ENCODE measurements at places on chromosomes 16 and 17.

DNA sequence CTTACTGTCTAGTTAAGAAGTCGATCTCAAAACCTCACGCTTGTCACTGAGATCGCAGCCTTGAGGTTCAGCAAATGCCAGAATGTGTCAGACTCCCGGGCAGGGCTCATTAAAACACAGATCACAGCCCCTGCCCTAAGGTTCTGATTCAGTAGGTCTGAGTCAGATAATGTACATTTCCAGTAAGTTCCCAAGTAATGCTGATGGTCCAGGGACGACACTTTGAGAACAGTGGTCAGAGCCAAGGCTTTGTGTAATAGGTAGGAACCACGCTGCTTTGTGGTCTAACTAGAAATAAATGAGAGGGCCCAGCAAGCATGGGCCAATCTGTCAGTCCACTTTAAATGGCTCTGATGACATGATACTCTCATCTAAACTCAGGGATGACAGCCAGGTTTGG, 228.6 kb downstream of the ZFHX3 start:
- DNase-seq, result no peak

DNA sequence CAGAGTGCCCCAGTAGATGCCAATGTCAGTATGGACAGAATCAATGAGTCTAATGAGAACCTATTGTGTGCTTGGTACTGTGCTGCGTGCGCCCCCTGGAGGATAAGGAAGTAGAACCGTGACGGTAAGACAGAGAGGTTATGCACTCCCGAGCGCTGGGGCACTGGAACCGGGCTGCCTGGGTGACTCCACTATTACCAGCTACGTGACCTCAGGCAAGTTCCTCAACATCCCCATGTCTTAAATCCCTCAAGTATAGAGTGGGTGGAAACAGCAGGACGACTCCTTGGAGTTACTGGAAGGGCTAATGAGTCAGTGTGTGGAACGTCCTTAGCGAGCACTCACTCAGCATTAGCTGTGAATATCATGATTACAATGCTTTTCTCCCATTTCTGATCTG, 16.2 kb downstream of the CHST4 start:
- peak; percentile 83 for DNase-seq

- peak; percentile 99 for DNase-seq
Observed at GRCh38 chr16:69424053-69424934, at the start of gene CYB5B. CYB5B (plus strand) TSS chr16:69424619; CDS start chr16:69424684, 65 bp downstream.

GRCh38 chr16:86668136-86668910, 90.0 kb downstream of the FOXL1 start:
- peak; percentile 57 for DNase-seq

- DNase-seq, result no peak
Observed at GRCh38 chr17:68277807-68278206, 13.1 kb downstream of the SLC16A6 start.

- DNase-seq, result no peak
Observed at GRCh38 chr17:41052566-41052965, 2.5 kb downstream of the KRTAP2-2 start.

- DNase-seq, result no peak
Observed at GRCh38 chr17:70078549-70078948, 3.5 kb downstream of the KCNJ16 start.

DNA sequence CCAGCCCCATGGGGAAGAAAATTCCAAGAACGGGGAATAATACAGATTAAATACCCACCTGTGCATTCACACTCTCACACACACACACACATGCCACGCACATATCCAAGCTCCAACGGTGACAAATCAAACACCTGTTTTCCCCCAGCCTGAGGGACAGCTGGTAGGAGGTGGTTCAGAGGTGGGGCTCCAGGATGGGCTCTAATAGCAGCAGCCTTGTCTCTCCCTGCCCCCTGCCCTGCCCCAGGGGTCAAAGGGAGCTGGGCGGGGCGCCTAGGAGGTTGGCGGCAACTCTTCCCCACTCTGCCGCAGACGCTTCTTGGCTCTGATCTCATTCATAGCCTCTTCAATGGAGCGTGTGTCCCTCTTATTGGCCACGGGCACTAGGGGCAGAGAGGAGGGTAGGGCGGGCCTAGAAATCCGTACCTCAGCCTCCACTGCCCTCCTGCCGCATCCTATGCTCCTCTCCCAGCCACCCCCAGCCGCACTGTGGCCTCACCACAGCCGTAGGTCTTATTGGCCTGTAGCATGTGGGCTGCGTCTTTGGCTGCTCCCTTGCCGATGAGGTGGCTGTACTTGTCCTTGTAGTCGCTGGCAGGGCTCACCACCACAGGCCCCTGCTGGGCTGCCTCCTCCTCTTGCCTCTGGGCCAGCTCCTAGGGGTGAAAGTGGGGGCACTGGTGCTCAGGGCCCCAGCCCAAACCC, 8.2 kb downstream of the SPAG7 start:
- DNase-seq, result no peak

- no peak for DNase-seq
Observed at GRCh38 chr17:74975943-74976342, 3.4 kb upstream of the HID1 start.

GRCh38 chr17:81394921-81395599, at the start of gene BAHCC1:
BAHCC1 (plus strand) TSS chr17:81395457; CDS start chr17:81399740, 4,283 bp downstream.
- peak; percentile 100 for DNase-seq

DNA sequence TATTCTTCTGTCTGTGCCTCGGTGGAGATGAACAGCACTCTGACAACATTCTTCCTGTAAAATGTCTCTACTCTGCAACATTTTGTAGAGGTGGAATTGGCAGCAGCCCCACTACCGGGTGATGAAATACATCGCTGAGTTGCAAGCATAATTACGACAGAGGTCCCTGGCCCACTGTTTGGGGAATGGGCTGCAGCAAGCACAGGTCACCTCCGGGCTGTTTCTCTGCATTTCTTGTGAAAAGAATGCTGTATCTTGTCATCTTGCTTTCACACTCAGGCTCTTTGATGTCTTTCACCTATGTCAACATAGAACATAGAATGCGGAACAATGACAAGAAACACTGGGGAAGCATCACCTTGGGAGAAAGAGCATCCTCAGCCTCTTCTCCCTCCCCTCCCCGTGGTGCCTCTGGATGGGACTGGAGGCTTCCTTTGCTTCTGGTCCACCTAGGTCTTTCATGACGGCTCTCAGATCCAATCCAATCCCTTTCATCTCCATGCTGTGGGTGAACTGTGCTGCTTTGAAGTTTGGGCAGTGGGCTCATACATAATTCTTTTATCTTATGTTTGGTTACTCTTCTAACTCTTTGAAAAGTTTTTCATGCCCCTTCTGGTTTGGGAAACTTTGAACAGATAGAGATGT, 265.0 kb downstream of the PHKB start:
- DNase-seq, result no peak

GRCh38 chr16:46918905-46919792, 35.0 kb downstream of the GPT2 start:
- DNase-seq, result no peak

- DNase-seq, result no peak
Observed at GRCh38 chr16:26396511-26397235, 670.1 kb upstream of the C16orf82 start.

- no peak for DNase-seq
Observed at GRCh38 chr16:88554711-88555264, 15.4 kb upstream of the ZC3H18 start.

GRCh38 chr17:59284317-59284716, 47.1 kb upstream of the YPEL2 start:
- no peak for DNase-seq

DNA sequence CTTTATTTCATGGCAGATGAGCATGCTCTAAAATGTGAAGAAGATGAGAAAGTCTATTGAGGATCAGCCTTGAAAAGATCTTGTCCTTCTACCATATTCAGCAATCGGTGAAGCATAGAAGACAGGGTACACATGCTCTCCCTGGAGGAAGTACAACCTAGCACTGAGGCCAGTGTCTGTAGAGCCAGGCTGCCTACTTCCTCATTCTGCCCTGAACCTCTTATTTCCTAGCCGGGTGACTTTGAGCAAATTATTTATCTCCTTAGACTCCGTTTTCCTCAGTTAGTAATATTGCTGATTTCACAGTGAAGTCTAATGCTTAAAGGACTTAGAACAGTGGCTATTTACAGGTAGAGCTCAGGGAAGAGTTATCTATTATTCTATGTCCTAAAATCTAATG, 58.4 kb downstream of the TMEM100 start:
- DNase-seq, result no peak

- peak; percentile 92 for DNase-seq
Observed at GRCh38 chr17:27455914-27456680, at the start of gene KSR1. KSR1 (plus strand) TSS chr17:27456448; CDS start chr17:27456644, 196 bp downstream.

DNA sequence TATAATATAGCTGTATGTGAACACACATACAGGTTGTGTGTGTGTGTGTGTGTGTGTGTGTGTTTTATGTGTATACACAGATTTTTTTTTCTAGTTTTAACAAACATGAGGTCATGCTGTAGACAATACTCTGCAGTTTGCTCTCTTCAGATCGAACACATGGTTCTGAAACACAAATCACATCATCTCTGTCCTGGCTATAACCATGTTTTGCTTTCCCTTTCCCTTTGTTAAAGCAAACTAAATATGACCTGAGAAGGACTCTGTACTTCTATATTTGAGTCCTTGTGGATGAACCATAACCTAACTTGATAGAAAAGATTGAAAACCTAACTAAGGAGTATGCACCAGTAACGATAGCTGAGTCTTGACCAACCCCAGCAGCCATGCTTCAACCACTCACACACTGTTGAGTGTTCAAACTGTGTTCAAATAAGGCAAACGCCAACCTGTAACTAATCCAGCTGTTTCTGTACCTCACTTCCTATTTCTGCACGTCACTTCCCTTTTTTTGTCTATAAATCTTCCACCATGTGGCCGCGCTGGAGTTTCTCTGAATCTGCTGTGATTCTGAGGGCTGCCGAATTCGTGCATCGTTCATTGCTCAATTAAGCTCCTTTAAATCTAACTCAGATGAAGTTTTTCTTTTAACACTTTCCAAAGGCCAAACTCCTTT, 303.8 kb downstream of the HS3ST3B1 start:
- DNase-seq, result no peak

DNA sequence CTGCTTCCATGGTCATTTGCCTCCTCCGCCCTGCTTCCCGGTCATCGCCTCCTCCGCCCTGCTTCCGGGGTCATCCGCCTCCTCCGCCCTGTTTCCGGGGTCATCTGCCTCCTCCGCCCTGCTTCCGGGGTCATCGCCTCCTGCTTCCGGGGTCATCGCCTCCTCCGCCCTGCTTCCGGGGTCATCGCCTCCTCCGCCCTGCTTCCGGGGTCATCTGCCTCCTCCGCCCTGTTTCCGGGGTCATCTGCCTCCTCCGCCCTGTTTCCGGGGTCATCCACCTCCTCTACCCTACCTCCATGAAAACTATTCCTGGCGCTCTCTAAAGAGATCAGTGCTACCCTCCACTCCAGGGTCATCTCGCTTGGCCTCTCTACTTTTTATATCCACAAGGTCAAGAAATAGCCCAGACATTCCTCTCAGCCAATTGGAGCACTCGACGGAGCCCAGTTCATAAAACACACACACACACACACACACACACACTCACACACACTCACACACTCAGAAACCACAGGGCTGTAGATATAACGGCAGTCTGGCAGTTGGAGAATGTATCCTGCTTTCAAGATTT, 44.8 kb downstream of the TRARG1 start:
- no peak for DNase-seq

DNA sequence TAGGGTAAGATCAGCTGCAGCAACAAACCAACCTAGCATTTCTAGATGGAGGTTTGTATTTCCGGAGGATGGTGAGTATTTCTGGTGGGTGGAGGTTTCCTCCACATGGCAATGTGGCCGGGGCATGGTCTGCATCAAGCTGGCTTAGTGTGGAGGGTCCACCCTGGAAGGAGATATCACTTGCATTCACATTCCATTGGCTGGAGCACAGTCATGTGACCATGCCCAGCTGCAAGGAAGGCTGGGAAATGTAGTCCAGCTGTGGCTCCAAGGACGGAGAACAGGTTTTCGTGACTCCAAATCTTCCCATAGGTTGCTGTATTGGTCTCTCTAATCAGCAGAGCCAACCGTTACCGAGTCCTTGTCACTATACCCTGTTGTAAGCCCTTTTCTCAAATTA, 68.7 kb downstream of the RAI1 start:
- peak; percentile 98 for DNase-seq

DNA sequence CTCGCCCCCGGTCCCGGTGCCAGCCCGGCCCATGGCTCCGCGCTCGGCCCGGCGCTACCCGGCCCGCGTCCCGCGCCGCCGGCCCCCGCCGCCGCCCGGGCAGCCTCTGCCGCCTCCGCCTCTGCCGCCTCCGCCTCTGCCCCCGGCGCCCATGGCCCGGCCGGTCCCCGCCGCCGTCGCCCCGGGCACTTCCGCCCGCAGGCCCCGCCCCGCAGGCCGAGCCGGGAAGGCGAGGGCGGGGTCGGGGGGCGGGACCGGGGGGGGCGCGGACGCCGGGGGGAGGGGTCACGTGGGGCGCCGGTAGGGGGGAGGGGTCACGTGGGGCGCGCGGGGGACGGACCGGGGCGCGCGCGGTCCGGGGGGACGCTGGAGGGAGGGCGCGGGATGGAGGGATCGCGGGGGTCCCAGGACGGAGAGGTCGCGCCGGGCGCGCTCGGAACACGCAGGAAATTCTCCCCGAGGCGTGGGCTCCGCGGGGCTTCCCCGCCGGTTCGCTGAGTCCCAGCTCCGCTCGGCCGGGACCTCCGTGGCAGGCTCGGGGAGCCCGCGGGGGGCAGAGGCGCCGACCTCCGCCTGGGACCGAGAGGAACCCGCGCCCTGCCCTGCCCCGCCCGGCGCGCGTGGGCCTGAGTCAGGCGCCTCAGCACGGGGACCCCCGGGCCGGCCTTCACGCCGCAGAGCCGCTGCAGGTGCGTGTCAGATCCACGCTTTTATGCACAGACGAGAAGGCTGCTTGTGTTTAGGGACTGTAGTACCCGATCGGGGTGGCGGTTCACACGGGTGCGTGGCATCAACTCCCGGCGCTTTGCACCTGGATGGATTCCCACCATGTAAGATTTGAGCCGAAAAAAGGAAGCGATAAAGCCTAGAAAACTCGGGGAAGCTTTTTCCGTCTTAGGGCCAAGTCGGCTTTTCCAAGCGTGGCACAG, at the start of gene PGAP6:
TSS of gene PGAP6 (minus strand) at position 190 of the 929 bp plus-strand sequence. CDS start at position 33, 157 bp downstream.
- no peak for DNase-seq

DNA sequence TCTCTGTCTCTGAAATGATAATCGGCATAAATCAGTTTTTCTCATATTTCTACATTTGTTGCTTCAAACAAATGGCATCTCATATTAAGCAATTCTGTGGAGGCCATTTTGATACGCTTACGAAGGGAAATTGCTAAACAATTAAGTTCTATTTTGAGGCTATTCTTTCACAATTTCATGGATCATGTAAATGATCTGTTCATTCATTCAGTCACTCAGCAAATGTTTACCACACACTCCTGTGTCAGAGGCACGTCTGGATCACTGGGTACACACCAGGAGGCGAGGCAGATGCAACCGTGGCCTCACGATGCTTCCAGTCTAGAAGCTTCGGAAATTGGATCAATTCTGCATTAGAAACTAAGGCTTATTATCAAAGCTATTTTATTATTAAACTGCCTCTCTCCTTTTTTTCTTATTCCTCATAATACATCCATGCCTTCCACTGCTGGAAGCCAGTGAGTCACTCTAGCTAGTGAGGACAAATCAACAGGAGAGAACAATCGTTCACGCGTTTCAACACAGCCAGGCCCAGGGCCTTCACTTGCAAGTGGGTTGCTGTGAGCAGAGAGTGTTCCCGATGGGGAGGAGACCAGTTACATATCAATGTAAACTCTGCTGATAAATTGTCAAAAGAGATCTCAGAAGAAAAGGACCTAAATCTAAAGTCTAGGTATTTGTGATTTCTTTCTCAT, 11.3 kb upstream of the SLC39A11 start:
- DNase-seq, result no peak

- no peak for DNase-seq
Observed at GRCh38 chr17:21129023-21129681, 2.4 kb downstream of the DHRS7B start.
